Activated CD4-positive, alpha-beta T cell treated with anti-CD3 and anti-CD28 coated beads, Interleukin-2, amount 10 ng/mL, durations not matched to agents 24 days and 14 days (primary cell): ENCODE measurements at places on chromosomes 1 and 21. TPM values are rescaled to one million over a fixed set of nuclear protein-coding genes. Genes with fewer than 3 reads are reported as not detected.
A peak's percentile ranks its signal among the peaks of the same experiment; 100 is the strongest.

DNA sequence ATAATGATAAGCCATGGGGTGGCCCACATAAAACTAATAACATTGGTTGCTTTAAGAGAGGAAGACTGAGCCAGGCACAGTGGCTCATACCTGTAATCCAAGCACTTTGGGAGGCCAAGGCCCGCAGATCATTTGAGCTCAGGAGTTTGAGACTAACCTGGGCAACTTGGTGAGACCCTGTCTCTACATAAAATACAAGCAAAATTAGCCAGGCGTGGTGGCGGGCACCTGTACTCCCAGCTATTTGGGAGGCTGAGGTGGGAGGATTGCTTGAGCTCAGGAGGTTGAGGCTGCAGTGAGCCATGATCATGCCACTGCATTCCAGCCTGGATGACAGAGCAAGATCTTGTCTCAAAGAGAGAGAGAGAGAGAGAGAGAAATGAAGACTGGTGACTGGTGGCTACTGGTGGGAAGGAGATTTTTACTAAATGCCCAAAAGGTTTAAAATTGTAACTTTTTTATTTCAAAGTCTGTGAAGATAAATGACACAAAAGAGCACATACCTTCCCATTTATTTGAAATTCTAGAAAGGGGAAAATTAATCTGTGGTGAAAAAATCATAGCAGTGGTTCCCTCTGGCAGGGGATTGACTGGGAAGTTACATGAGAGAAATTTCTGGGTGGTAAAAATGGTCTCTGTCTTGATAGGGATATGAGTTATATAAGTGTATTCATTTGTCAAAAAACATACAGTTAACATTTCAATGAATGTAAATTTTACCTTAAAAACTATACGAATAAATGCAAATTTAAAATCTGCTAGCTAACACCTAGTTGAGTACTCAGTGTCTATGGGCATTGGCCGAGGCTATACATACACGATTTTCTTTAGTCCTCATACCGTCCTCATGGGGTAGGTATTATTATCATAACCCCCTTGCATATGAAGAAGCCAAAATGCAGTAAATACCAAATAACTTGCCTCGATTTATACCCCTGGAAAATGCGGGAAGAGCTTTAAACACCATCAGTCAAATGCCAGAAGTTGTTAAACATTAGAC is 2.2 kb upstream of the NBPF1 start:
- no peak overlapping the region for H3K27ac ChIP-seq
- peak; percentile 71 for DNase-seq
- H3K36me3 ChIP-seq: no peaks in the 10 kb centered on the region
- no peaks in the 10 kb centered on the region for H3K27me3 ChIP-seq

- H3K4me1 ChIP-seq: no peaks in the 10 kb centered on the region
- H3K27me3 ChIP-seq: no peaks in the 10 kb centered on the region
- H3K27ac ChIP-seq: no peak overlapping the region
These were observed 242.5 kb upstream of the TMPRSS15 start for GRCh38 chr21:18646116-18646515.

TEDDM1 gene
- total RNA-seq: not detected in 2 replicates

- no peak overlapping the region for H3K27ac ChIP-seq
- no peaks in the 10 kb centered on the region for H3K36me3 ChIP-seq
- H3K4me3 ChIP-seq: no peak overlapping the region
- no peak for DNase-seq
These were observed 657.6 kb downstream of the LMO4 start for GRCh38 chr1:87986130-87986866.

DNA sequence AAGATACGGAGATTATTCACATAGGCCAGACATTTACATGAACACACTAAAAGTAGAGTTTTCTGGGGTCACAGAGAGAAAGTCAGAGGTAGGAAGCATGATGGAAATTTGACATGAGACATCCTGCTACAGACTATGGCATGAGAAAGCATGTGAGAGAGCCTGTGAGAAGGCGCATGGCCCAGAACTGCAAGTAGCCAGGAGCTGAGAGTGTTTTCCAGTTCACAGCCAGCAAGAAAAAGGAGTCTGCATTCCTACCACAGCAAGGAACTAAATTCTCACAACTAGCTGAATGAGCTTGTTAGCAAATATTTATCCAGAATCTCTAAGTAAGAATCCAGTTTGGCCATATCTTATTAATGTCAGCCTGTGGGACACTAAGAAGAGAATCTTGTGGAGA is 673.3 kb downstream of the BRINP3 start:
- no peak overlapping the region for H3K4me3 ChIP-seq
- DNase-seq: no peak
- H3K27me3 ChIP-seq: no peaks in the 10 kb centered on the region
- no peaks in the 10 kb centered on the region for H3K36me3 ChIP-seq
- no peaks in the 10 kb centered on the region for H3K4me1 ChIP-seq

- no peak for DNase-seq
- H3K27me3 ChIP-seq: no peaks in the 10 kb centered on the region
- no peaks in the 10 kb centered on the region for H3K4me1 ChIP-seq
- H3K27ac ChIP-seq: no peak overlapping the region
These were observed 76.6 kb downstream of the PLPP3 start for GRCh38 chr1:56502700-56503245.

GRCh38 chr1:35924838-35925237 is 6.1 kb upstream of the AGO3 start:
- H3K36me3 ChIP-seq: peaks cover 16% of the 10 kb centered on the region
- no peak for DNase-seq
- peaks cover 2% of the 10 kb centered on the region for H3K4me1 ChIP-seq
- H3K4me3 ChIP-seq: no peak overlapping the region
- H3K27me3 ChIP-seq: no peaks in the 10 kb centered on the region

SPATA6 gene
- total RNA-seq: 0.40 and 0.69 TPM in 2 replicates

DNA sequence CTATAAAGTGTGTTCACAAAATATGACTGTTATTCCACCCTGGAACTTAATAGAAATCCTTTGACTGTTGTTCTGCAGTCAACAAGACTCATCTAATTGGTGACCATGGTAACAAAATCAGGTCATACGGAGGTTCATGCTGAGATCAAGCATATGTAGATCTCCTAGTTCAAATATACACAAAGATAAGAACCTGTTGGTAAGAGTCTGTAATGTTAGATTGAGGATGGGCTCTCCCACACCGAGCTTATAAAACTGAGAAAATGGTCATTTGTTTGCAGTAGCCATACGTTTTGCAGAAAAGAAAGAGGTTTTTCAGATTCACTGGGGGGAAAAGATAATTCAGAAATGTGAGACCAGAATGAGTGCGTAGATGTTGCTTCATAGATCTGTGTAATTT is 468.1 kb downstream of the RPS6KC1 start:
- H3K4me1 ChIP-seq: no peaks in the 10 kb centered on the region
- DNase-seq: no peak
- peaks cover 3% of the 10 kb centered on the region for H3K27me3 ChIP-seq
- H3K4me3 ChIP-seq: no peak overlapping the region
- H3K36me3 ChIP-seq: no peaks in the 10 kb centered on the region
- no peak overlapping the region for H3K27ac ChIP-seq

GRCh38 chr1:33429856-33430691 is 821 bp downstream of the PHC2 start:
- no peak overlapping the region for H3K27ac ChIP-seq
- no peaks in the 10 kb centered on the region for H3K36me3 ChIP-seq

LAMC2 gene
- 0.05 and 0.07 TPM in 2 replicates for total RNA-seq

PLA2G2E gene
- total RNA-seq: not detected in 2 replicates

- H3K4me3 ChIP-seq: no peak overlapping the region
- H3K4me1 ChIP-seq: no peaks in the 10 kb centered on the region
- no peaks in the 10 kb centered on the region for H3K36me3 ChIP-seq
These were observed 68.3 kb upstream of the GCLM start for GRCh38 chr1:93977598-93977945.

DNA sequence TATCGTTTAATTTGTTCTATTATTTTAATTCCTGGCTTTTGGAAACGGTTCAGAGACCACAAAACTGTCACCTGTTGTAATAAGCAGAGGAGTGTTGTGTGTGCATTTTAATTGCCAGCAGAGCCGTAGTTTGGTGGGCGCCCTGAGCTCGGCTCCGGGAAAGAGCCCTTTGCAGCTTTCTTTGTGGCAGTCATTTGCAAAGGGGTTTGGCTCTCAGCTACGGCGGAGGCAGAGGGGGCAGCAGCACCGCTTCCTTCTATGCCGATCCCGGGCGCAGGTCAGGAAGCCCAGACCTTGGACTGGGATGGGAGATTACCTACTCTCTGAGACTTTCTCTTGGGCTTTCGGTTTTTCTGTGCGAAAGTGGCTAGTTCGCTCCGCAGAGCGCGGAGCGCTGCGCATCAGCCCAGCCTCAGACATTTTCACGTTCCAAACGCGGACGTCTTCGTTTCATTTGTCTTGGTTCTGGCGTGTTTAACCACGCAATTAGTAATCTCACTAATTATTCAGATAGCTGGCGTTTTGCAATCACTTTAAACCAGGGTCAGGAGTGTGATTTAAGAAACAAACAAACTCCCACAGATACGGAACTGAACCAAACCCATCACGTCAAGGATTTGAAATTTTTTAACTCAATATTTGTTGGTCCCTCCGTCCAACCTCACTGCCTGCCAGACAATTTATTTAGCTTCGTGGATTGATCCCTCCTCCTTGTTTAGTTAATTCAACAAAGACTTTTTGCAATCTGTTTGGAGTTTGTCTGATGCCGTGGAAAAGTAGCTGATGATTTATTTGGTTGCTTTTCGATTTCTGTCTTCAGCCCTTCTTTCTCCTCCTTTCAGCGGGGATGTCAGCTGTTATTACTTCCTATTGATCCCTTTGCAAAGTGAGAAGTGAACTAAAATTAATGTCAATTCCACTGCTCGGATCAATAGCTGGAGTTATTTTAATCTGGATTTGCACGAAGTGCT is 3.9 kb downstream of the RNF220 start:
- H3K4me1 ChIP-seq: peaks cover 22% of the 10 kb centered on the region
- no peaks in the 10 kb centered on the region for H3K36me3 ChIP-seq
- peak overlapping the region; percentile 26 for H3K27ac ChIP-seq
- peaks cover 29% of the 10 kb centered on the region for H3K27me3 ChIP-seq

MGST3 gene
- total RNA-seq: 25.7 and 28.1 TPM in 2 replicates
